ENCODE measurements at places on chromosomes 3 and 15.

- DNase-seq, result no peak
Measured at GRCh38 chr15:58489289-58490085, 57.7 kb downstream of the LIPC start.

GRCh38 chr3:100928638-100929428 lies 64.4 kb downstream of the ABI3BP start:
- DNase-seq, result no peak

DNA sequence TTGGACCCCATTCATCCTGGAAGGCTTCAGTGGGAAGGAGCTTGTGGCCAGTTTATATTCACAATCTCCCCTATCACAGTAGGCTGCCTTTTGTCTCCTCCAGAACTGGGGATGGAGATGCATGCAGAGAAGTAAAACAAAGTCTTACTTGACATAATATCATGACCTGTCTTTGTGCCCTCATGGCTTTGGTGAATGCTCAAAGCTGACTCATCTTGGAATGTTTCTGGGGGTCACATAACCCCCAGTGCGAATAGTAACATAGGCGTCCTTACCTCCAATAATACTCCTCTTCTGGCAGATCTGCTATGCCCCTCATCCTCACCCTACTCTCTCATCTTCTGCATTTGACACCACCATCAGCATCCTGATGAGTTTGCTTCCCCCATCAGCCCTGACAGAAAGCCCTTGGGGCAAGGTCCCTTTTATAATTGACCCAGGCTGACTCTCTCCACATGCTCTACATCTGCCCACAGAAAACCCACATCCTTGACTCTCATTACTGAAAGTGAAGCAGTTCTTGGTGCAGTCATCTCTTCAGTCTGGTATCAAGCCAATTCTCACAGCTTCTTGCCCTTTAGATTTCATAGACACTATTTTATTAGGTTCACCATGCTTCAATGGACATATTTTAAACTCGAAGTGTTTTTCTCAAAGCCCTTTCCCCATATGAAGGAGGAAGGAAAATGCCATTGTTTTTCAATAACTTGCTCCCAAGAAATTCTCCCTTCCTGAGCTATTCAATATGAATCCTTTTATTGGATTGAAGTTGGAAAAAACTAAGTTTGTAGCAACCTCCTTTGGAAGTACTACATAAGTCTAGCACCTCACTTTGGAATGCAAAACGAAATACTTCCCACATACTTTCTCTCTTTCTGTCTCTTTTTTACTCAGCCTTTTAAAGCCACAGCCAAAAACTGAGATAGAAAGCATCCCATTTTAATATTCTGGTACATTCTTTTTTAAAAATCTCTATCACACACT lies 36.6 kb downstream of the OSTN start:
- no peak for DNase-seq

- no peak for DNase-seq
Measured at GRCh38 chr15:92886815-92887214, 13.3 kb upstream of the CHD2 start.

DNA sequence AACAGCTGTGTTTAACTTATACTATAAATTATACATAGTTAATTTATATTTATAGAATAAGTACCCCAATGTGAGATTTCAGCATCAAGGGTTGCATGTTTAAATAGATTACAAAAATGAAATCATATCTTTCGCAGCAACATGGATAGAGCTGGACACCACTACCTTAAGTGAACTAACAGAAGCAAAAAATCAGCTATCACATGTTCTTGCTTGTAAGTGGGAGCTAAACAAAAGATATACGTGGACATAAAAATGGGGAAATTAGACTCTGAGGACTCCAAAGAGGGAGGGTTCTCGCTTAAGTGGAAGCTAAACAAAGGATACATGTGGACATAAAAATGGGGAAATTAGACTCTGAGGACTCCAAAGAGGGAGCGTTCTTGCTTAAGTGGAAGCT lies 626.5 kb upstream of the DPPA4 start:
- no peak for DNase-seq

DNA sequence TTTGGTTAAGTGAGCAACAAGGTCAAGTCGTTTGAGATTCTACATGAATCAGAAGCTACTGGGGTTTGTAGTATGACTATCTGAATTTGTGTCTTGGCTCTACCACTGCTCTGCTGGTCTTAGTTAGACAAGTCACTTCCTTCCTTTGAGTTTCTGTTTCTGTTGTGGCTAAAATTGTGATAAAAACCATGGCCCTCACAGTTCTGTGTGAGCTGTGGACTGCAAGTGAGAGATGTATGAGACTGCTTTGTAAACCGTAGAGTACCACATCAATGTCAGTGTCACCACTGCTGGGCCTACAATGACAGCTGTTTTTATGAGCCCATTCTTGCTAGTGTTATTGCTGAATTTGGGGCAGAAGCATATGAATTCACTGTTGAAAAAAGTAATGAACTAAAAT lies 32.7 kb downstream of the RARB start:
- no peak for DNase-seq

GRCh38 chr3:187012609-187013051 lies 82.3 kb downstream of the ST6GAL1 start:
- DNase-seq, result peak; percentile 25

GRCh38 chr3:4996223-4996765 lies 17.1 kb downstream of the BHLHE40 start:
- no peak for DNase-seq

DNA sequence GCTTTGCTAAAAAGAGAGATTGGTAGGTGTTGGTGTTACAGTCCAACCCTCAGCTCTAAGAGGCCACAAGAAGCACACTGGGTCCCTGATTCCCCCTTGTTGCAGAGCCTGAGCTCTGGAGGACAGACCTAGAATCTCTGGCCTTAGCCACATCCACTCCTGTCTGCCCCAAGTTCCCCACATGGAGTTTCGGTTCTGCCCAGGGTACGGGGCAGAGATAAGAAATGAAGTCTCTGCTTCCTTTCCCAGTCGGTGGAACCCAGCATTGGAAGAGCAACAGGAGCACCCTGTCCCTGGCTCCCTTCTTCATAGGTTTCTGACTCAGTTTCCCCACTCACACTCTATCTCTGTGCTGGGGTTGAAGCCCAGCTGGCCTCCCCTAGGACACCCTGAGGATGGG lies 13.2 kb downstream of the PRR23E start:
- DNase-seq, result no peak

DNA sequence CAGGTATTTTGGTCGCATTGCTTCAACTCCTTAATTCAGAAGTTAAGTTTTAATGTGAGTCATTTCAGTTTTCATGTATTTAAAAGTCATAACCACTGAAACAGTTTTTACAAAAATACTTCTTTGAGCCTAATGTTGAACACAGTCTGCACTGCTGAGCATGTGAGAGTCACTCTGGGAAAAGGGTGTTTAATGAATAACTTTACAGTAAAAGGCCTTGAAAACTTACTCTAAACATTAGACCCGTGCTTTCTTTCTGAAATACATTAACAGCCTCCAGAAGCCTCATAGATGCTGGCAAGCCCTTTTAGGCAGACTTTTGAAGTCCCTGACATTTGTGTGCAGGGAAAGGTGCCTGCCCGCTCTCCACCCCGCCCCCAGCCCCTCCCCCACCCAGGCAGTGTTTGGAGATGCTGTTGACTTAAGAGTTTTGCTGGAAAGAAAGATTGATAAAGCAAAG lies 68.9 kb upstream of the NR2F2 start:
- DNase-seq, result no peak

- DNase-seq, result no peak
Measured at GRCh38 chr15:75025107-75025506, 1.7 kb downstream of the PPCDC start.

- no peak for DNase-seq
Measured at GRCh38 chr3:154886437-154886836, 193.7 kb upstream of the MME start.

DNA sequence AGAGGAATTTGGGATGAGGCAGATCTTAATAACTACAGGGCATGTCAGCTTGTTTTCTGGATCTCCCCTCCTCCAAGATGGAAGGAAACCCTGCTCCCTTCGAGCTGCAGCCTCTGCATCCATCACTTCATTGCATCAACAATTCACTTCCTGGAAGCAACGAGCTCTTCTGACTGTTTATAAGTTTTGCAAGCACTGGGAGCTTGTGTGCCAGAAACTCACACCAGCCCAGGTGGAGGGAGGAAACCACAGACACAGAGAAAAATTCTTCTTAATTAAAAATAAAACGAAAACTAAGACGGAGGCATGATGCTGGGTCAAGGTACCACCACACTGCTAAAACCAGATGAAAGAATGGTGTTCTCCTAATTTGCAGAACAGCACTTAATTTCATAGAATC lies 10.6 kb downstream of the LRIG1 start:
- no peak for DNase-seq

GRCh38 chr15:42053914-42054313 lies 33.1 kb upstream of the PLA2G4E start:
- no peak for DNase-seq

- DNase-seq, result no peak
Measured at GRCh38 chr3:165283328-165283727, 87.1 kb upstream of the SLITRK3 start.

DNA sequence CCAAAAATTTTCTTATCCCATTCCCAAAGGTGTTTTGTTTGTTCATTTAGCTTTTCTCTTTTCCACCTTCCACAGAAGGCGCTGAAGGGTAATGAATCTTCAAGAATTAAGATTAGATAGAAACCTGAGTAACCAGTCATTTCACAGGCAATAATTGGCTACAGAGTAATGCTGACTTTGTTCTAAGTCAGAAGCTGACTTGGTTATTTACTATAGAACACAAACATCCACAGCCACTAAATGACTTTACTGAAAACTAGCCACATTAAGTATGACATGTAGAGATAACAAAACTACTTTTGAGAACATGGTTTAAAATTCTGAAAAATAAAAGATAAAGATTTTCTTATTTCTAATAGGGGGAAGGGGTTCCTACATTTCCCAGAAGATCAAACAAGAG lies 7.8 kb downstream of the CLDND1 start:
- DNase-seq, result no peak

DNA sequence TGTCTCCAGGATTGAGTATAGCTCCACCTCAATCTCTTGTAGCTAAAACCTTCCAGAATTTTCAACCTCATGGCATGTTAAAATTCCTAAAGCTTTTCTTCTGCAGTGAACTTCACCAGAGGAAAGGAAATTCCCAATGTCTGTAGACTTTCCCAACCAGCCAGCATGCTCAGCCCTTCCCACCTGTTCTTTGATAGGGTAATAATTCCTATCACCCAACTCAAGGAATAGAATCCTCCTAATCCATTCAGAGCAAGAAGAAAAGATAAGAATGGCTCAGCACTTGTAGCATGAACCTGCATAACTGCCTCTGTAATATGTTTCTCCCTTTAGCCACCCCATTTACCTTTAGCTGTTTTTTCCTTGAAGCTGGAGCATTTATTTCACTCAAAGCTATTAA lies 301.8 kb upstream of the GADL1 start:
- no peak for DNase-seq

- DNase-seq, result no peak
Measured at GRCh38 chr3:154182975-154183374, 61.8 kb downstream of the ARHGEF26 start.

- no peak for DNase-seq
Measured at GRCh38 chr3:81426826-81427577, 334.4 kb downstream of the GBE1 start.

DNA sequence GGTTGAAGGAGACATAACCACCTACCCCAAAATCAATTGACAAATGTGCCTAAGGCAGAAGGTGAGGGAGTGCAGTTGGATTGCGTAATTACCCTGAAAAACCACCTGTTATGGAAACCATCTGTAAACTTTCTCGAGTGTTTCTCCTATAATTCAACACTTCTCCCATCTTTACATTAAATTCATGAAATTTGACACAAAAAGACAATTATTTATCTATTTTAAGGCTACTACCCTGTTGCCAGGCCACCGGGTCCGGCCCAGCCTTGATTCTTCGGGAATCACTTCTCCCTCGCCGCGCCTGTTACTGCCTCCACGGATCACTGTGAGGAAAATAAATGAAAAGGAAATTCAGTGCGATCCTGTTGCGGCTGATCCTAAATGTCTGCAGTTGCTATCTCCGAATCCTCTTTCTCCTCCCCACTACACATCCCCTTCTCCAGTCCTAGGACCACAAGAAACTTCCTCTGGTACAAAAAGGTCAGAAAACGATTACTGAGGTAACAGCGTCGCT lies 646 bp downstream of the IQCB1 start:
- no peak for DNase-seq

DNA sequence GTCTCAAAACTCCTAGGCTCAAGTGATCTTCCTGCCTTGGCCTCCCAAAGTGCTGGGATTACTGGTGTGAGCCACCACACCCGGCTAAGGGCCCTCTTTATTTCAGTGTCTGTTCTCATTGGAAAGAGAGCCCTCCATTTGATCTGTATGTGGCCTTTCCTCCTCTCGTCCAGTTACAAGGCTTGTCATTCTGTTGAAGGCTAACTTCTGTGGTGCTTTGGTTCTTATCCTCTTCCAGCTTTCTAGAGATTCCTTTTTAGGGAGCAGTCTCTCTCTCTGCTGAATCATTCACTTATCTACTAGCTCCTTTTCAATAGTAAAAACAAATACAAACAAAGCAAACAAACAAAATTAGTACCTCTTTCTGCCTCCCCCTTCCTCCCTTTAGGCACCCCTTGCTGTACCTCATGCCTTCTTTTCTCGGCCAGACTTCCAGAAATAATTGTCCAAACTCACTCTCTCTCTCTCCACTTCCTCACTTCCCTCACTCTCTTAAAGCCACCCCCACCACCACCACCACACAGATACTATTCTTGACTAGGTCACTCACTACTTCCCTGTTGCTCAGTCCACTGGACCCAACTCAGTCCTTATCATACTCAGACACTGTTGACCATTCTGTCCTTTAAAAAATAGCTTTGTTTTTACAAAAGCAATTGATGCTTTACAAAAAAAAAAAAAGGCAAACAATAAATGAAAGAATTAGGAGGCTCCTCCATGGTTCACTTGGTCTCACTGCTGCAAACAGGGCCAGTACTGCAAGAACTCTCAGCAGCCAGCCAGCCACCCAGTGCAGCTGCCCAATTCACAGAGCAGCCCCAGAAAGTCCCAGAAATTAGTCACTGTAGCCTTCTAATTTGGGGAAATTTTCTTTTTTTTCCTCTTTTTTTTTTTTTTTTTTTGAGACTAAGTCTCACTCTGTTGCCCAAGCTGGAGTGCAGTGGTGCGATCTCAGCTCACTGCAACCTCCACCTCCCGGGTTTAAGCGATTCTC lies 31.7 kb upstream of the RAB11A start:
- no peak for DNase-seq

GRCh38 chr15:73175382-73175781 lies 123.1 kb downstream of the NEO1 start:
- no peak for DNase-seq

DNA sequence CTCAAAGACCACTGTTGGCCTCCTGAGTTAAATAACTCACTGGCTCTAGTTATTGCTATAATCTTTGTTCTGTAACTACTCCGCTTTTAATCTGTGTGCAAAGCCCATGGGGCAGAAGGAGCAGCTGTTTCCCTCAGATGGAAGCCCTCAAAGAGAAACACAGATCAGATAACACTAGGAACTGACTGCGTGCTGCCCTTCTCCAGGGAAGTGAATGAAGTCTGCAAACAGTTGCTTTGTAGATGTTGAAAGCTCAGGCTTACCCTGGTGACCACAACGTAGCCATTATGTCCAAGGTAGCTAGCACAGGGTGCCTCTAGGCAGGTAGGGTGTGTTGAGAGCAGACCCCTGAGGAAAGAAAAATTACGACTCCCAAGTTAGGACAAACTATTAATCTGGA lies 152.3 kb upstream of the STAC start:
- no peak for DNase-seq

- DNase-seq, result no peak
Measured at GRCh38 chr3:24199775-24200247, 254.7 kb downstream of the NR1D2 start.

GRCh38 chr15:85274315-85275050 lies 105.9 kb upstream of the AKAP13 start:
- no peak for DNase-seq
